Activated T-helper 1 cell treated with Interleukin-2 at 50 U/mL for 16 hours (primary cell): ENCODE measurements at places on chromosomes 3 and 15.

- DNase-seq: no peak
Measured at GRCh38 chr15:85708402-85708941, 86.3 kb downstream of the KLHL25 start.

DNA sequence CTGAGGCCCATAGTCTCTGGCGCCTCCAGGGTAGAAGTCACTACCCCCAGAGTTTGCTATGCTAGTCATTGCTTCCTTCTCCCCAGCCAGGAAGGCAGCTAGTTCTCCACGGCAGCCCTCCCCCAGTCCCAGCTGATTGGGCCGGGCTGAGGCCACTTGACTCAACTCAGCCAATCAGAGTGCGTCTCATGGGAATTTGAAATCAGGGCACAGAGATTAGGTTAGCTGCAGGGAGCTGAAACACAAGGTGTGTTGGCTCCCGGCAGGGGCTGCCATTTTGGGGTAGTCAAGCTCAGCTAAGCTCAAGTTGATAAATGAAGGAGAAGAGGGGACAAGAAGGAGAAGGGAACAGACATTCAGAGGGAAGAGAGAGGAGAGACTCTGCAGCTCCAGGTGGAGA is 32.8 kb downstream of the LINGO1 start:
- no peak for DNase-seq

GRCh38 chr15:51931638-51932037 is 39.9 kb downstream of the LEO1 start:
- DNase-seq: no peak

GRCh38 chr3:10998542-10998941 is 6.0 kb downstream of the SLC6A1 start:
- no peak for DNase-seq

- DNase-seq: no peak
Measured at GRCh38 chr15:77857419-77857818, 220.1 kb downstream of the TBC1D2B start.

- DNase-seq: no peak
Measured at GRCh38 chr3:43183456-43183855, 77.6 kb upstream of the POMGNT2 start.

DNA sequence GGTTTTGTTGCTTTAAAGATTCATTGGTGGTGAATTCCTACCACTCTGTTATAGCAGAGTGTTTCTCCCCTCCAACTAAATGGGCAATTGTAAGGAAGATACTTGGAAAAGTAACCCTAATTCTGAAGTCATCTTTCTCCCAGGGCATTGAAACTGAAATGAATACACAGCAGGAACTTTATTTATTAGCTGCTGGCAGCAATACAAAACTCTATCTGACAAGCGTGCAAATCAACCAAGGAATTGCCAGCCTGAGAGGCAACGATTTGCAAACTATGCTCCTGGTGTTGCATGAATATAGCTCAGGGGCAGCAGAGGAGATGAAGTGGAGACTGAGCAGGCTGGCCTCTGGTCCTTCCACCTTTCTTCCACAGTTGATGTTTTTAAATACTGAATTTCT is 48.9 kb downstream of the CD200R1 start:
- DNase-seq: no peak

DNA sequence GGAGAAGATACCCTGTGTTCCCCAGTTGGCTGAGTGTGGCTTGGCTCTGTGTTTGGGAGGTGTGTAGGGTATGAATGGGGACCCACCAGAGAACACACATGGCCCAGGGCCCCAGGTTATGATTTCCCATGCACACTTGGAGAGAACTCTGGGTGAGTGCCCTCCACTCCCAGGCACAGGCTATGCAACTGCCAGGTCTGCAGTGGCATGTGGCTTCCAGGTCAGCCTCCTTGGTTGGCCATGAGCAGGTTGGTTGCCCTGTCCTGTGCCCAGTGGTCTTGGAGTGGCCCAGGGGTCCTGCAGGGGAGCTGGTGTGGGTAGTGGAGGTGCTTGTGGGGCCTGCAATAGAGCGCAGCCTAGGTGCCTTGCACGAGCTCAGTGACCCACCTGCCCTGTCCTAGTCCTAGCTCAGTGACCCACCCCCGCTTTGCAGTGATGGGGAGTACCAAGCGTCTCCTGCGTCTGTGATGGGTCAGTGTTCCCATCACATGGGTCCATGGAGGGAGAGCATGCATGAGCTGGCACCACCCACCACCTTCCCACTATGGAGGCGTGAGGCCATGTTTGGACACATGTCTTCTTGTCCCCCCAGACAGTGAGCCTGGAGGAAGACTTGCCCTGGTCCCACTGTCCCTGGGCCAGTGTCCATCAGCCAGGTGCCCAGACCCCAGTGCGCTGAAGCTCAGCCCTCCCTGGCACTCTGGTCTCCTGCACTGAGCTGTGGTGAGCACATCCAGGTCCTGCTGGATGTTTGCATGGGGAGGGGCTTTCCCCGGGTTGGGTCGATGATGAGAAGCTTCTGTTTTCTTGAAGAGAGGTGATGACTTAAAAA is 217.3 kb downstream of the SNRPN start:
- DNase-seq: no peak

GRCh38 chr15:91973481-91973880 is 120.0 kb downstream of the SLCO3A1 start:
- DNase-seq: no peak

DNA sequence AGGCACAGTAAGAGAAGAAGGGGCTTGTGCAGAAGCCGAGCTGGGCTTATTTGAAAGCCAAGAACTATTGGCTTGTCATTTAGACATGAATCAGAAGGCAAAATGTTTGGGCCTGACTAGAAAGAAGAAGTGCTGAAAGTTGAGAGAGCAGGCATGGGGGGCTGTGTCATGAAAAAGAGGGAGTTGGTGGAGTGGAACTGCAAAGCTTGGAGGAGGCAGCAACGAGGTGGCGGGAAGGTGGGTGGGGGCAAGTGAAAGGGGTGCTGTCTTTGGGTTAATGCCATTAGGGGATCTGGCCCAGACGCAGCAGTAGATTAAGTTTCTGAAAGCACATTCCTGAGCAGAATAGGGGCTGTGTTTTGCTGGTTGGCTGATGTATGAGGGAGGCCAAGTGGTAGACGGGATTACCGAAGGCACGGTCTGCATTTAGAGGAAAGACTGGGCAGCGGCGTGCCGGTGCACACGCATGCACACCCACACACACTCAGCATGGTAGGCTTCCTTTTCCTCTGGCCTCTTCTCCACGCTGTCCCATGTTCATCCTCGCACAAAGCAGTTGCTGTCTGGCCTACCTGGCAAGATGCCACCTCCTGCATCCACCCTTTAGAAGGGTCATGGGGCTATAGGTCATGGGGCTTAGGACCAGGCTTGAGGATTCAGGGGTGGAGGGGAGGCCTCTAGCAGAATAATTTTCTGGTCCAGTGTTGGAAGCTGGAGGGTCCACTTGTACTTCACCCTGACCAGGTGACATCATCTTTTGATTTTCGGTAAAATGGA is 43.0 kb downstream of the BOC start:
- DNase-seq: no peak

DNA sequence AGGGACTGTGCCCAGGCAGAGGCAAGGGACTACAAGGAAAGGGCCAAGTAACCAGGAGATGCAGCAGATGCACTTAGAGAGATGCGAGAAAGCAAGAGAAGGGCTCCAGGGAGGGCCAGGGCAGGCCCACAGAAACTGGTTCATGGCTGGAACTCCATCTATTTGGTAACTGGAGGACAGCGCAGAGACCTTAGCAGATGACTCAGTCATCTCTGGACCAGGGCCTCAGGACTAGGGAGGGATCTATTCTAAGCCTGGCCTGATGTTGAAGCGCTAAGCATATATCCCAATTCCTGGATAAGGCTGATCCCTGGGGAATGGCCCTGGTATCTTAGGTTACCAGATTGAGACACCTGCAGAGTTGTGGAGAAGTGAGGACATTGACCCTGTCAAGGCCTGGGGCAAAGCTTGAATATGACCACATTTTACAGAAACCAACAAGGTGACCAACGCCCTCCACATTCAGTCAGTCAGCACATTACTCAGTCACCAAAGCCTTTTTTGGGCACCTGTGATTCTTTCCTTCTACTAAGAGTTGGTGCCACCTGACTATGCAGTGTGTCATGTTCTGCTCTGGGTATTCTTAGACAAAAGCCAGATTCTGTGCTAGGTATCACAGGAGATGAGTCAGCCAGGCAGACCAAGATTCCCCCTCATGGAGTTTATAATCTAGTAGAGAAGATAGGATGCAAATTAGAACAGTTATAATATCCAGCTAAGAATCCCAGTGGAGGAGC is 68.4 kb upstream of the SLCO3A1 start:
- no peak for DNase-seq

DNA sequence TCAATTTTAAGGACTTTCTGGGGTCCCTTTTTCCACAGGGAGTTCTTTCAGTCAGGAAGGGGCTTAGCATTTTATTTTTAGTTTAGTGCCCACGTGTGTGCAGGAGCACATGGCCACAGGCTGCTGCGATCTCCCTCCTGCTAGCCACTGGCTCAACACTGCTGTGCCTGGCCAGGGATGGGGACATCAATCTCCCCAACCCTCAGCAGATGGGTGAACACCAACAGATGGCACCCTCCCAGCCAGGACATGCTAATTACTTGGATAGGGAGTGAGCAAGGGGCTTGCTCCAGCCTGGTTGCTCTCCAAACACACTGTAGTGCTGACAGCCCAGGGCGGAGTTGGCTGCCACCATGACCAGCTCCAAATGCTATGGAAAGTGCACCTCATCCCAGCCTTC is 7.4 kb upstream of the RIOX2 start:
- no peak for DNase-seq

DNA sequence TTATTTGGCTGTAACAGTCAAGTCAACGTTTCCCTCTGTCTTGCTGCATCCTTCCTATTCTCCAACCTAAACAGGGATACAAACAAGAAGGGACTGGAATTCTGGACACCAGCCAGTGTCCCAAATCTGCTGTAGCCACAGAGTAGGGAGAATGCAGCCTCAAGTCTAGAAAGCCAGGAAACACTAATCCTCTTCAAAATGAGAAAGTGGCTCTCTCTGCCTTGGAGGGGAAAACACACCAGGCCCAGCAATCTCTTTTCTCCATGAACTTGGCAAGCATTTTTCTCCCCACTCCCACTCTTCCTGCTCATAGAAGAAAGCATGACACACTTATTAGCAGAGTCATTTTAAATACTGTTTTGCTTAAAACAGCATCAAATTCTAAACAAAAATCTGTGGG is 781.7 kb downstream of the SQOR start:
- DNase-seq: no peak

DNA sequence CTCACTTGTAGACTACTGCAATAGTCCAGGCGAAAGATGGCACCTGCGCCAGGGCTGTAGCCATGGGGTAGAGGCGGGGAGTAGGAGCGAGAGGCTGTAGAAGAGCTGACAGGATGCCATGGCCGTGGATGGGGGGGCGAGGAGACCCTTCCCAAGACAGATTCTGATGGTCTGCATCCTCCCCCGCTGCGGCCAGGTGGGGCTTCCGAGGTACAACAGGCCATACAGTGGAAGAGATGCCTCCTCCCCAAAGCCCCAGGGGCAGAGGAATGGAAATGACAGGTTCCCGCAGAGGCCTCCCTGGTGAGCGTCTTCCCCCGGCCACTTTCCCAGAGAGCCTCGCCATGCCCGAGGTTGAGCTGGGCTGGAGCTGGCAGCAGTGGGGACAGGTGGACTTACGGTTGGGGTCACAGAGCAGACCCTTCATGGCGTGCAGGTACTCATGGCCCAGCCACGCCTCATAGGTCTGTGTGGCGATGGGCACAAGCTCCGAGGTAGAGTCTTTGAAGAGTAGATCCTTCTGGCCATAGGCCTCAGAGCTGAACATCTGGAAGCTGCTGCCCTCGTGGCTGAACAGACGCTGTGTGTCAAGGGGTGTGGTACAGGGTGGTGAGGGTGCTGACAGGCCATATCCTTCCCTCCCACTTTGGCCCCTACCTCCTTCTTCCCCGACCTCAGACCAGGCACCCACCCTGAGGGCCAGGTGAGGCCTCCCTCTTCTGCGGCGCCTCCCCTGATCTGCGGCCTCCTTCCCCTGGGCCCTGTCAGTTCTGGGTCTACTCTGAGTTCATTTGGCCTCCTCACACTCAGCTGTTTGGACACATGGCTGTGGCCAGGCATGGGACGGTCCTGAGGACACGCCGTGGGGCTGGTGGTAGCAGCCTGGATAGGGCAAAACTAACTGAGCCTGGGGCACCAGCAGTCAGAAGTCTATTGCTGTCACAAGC is 13.6 kb downstream of the MELTF start:
- DNase-seq: no peak

GRCh38 chr3:101039285-101039684 is 46.1 kb upstream of the ABI3BP start:
- no peak for DNase-seq

- no peak for DNase-seq
Measured at GRCh38 chr3:78728406-78729145, 1039.2 kb downstream of the ROBO1 start.

DNA sequence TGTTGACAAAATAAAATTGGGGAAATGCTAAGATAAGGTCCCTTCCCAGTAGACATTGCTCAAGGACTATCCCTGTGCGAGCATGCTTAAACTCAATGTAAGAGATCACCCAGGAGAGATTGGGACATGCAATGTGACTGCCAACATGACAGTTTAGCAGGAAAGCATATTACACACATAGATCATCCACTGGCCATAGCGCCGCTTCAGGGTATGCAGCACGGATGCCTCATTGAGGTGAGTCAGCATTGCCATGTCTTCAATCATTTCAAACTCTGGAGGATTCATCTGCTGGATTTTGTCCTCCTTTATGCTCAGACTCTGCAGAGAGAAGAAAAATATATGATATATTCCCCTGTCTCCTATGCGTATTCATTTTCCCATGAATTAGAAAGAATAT is 8.9 kb downstream of the MYH15 start:
- DNase-seq: no peak

- no peak for DNase-seq
Measured at GRCh38 chr3:16916840-16917239, 32.1 kb downstream of the PLCL2 start.

GRCh38 chr3:194714137-194714455 is 28.4 kb downstream of the FAM43A start:
- no peak for DNase-seq
